ENCODE measurements at places on chromosomes 4 and X.

GRCh38 chrX:37779857-37780256 lies at the start of gene CYBB:
TSS of gene CYBB (plus strand) at chrX:37780059. CDS start at chrX:37780078, 19 bp downstream.
- DNase-seq: no peak

DNA sequence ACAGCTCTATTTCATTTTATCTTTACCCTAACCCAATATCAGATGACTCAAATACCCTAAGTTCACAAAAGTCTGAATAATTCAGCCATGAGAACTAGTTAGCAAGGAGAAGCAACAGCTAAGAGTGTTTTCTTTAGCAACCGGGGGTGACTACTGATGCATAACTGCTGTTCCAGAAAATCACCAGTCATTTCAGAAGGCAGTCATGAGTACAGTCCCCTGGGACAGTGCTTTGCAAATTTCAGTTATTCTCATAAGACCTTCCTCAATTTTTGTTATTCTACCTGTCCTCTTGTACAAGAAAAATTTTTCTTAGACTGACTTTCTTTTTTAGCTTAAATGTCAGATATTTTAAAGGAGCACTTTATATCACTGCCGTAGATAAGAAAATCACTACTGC lies 16.4 kb downstream of the BANK1 start:
- DNase-seq: no peak

GRCh38 chr4:188218392-188218791 lies 79.2 kb downstream of the TRIML1 start:
- DNase-seq: no peak

GRCh38 chr4:169659716-169660670 lies 39.6 kb downstream of the CLCN3 start:
- peak; percentile 70 for DNase-seq

DNA sequence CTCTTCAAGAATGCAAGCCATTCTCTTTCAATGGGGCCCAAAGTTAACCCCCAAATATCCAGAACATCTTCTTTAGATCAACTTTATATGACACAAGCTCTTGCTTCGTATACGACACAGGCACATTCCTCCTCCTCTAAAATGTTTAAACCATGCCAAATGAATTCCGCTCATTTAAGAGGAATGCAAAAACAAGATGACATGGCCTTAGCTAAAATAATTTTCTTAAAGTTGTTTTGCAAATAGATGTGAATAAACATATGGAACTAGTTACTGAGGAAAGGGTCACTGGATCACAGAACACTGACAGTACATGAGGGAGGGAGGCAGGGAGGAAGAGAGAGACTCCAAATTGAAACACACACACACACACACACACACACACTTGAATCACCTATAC lies 97.4 kb downstream of the RASL11B start:
- no peak for DNase-seq

DNA sequence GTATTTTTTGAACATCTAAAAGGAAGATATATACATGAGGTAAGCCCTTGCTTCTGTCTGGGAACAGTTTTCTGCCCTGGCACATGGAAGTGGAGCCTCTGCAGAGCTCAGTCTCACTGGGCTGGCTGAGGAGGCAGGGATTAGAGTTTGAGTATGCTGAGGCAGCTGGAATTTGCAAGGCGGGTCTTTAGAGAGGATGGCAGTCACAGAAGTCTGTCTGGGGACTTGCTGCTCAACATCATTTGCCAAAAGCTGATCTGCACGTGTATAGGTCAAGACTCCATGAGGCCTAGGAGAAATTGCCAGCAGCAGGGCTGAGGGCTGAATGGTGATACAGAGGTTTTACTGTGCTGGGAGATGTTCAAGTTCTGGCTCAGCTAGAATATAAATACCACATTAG lies 163.6 kb upstream of the ANK2 start:
- DNase-seq: no peak

DNA sequence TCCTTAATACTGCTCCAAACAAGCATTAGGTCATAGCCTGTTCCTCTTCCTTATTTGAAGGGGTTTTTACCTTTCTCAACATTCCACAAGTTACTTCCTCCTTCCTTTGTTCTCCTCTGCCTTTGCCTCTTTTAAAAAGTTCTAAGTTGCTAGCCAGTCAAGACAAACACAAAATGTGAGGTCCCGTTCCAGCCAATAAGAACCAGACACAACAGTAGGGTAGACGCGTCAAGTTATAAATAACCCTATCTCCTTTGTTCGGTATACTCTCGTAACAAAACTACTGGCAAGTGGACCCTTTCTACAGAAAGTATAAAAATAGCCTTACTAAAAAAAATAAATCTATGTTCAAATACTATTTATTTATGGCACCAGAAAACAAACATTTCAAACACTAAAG lies 6.3 kb upstream of the ACE2 start:
- no peak for DNase-seq

DNA sequence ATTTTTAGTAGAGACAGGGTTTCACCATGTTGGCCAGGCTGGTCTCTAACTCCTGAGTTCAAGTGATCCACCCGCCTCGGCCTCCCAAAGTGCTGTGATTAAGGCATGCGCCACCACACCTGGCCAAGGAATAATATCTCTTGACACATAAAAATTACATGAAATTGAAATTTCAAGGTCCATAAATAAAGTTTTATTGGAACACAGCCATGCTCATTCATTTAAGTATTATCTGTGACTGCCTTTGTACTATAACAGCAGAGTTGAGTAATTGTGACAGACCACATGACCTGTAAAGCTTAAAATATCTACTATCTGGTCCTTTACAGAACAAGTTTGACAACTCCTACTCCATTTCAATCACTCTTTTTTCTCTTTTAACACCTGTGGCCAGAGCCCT lies 17.8 kb upstream of the EGFL6 start:
- no peak for DNase-seq

DNA sequence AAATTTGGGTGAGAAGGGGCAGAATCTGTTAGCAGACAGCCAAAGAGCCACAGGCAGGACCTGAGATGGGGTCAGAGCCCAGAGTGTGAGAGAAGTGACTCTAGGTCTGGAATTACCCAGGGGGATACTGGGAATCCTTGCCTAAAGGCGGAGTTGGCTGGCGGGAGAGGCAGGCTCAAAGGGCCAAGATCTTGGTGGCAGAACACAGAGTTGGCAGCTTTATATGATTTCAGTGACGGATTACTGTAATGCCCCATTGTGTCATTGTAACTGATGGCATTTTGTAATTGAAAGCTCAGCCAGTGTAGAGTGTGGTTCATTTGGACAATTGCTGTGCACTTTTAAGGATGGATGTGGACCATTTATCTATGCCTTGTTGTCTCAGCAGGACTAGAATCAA lies 77.3 kb downstream of the SMIM20 start:
- DNase-seq: no peak

Measured in hypothalamus (tissue), 51 donors.